ENCODE measurements at places on chromosomes 7 and 10. TPM values are rescaled to one million over a fixed set of nuclear protein-coding genes. Genes with fewer than 3 reads are reported as not detected.

GRCh38 chr10:71134732-71135211, 77.6 kb upstream of the UNC5B start:
- DNase-seq = no peak
- H3K4me1 ChIP-seq = peaks cover 11% of the 10 kb centered on the region
- no peak overlapping the region for H3K27ac ChIP-seq
- H3K36me3 ChIP-seq = peaks cover 6% of the 10 kb centered on the region

DNA sequence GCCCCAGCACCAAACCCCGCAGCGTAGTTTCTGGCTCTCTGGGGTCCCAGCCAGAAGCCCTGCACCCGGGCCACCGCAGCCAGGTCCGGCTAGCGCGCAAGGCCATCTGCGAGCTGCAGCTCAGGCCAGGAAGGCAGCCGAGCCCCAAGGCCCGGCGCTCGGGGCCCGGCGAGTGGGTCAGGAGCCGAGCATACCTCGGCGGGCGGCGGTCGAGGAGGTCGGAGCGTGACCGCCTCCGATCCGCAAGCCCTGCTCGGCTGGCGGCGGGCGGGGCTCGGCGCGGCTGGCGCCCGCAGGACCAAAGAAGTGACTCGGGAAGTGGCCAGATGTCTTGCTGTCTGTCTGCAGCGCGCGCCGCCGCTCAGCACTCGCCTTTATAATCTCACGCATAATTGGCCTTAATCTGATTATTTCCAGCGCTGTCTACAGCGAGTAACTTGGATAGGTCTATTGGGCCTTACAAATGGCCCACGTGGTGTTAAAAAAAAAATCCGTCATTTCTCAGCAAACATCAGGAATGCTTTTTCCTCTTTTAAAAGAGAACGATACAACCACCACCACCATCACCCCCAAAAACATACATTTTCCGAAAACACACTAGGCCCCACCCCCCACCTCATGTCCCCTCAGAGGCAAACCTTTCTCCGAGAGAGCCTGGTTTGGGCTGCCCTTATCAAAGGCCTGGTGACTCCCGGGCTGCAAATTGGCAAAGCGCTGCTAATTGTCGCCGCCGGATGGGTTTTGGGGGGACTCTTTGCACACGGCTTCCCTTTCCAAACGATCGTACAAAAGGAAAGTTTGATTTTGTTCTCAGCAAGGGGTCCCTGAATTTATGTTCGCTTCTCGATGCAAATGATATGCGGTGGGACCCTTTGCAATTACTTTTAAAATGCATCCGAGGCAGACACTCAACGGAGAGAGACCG, at the start of gene DRGX:
TSS of gene DRGX (minus strand) at position 349 of the 925 bp plus-strand sequence. CDS start 649 bp downstream, outside the sequence.
- H3K4me1 ChIP-seq = peaks cover 40% of the 10 kb centered on the region
- H3K27ac ChIP-seq = peak within 1 kb of the TSS; percentile 94
- peak within 1 kb of the TSS; percentile 86 for H3K4me3 ChIP-seq
- DNase-seq = peak; percentile 63
- peaks cover 24% of the 10 kb centered on the region for H3K27me3 ChIP-seq
- H3K36me3 ChIP-seq = peaks cover 24% of the 10 kb centered on the region

- H3K27ac ChIP-seq = no peak overlapping the region
- DNase-seq = no peak
- peaks cover 2% of the 10 kb centered on the region for H3K4me1 ChIP-seq
- no peak overlapping the region for H3K4me3 ChIP-seq
- H3K27me3 ChIP-seq = peaks cover 8% of the 10 kb centered on the region
- H3K36me3 ChIP-seq = no peaks in the 10 kb centered on the region
These were observed 143.5 kb upstream of the UNC5B start for GRCh38 chr10:71068861-71069271.

GRCh38 chr7:117683430-117684175, 189.6 kb downstream of the CTTNBP2 start:
- H3K4me3 ChIP-seq = no peak overlapping the region
- H3K27ac ChIP-seq = no peak overlapping the region
- H3K4me1 ChIP-seq = peaks cover 3% of the 10 kb centered on the region
- H3K27me3 ChIP-seq = peaks cover 4% of the 10 kb centered on the region

DNA sequence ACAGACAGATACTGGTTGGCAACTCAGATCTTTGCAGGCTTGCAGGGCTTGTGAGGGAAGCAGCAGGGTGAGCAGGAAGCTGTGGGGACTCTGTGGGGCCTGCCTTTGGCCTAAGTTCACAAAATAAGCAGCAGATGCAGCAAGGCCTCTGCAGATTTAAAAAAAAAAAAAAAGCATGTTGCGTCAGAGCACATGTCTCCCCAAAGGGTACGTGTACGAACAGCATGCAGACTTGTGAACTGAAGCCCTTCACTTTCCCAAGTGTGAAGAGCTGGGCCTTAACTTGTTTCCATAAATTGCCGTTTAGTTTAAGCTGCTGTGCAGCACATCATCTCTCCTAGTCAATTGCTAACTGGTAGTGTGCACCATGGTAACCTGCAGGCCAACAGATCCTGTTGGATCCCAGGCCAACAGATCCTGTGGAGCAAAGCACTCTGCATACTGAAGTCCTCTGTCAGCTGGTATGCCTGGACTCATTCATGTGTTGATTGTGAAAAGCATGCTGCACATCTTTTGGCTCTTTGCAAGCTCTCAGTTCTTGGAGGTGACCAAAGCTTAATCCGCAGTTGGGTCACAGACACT, 10.8 kb upstream of the XPNPEP1 start:
- H3K4me3 ChIP-seq = no peak overlapping the region
- H3K36me3 ChIP-seq = no peaks in the 10 kb centered on the region
- no peaks in the 10 kb centered on the region for H3K4me1 ChIP-seq
- DNase-seq = no peak
- H3K27me3 ChIP-seq = no peaks in the 10 kb centered on the region

- peaks cover 14% of the 10 kb centered on the region for H3K4me1 ChIP-seq
- DNase-seq = no peak
- peaks cover 6% of the 10 kb centered on the region for H3K27me3 ChIP-seq
- peak overlapping the region; percentile 68 for H3K27ac ChIP-seq
These were observed 787.0 kb upstream of the C7orf33 start for GRCh38 chr7:147803606-147804005.

DNA sequence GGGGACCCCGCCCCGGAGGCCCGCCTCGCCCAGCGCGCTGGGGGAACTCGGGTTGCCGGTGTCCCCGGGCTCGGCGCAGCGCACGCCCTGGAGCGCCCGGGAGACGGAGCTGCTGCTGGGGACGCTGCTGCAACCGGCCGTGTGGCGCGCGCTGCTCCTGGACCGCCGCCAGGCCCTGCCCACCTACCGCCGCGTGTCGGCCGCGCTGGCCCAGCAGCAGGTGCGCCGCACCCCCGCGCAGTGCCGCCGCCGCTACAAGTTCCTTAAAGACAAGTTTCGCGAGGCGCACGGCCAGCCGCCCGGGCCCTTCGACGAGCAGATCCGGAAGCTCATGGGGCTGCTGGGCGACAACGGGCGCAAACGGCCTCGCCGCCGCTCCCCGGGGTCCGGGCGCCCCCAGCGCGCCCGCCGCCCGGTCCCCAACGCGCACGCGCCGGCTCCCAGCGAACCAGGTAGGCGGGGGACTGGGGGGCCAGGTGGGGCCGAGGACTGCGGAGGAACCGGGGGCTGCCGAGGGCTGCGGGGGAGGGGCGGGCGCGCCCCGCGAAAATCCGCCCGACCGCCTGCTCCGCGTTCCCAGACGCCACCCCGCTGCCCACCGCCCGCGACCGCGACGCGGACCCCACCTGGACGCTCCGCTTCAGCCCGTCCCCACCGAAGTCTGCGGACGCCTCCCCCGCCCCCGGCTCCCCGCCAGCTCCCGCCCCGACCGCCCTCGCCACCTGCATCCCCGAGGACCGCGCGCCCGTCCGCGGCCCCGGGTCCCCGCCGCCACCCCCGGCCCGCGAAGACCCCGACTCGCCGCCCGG, 574 bp downstream of the UTF1 start:
- peak; percentile 53 for DNase-seq
- H3K36me3 ChIP-seq = no peaks in the 10 kb centered on the region
- H3K4me3 ChIP-seq = no peak overlapping the region
- peaks cover 2% of the 10 kb centered on the region for H3K4me1 ChIP-seq

- no peak overlapping the region for H3K27ac ChIP-seq
- H3K36me3 ChIP-seq = no peaks in the 10 kb centered on the region
- H3K27me3 ChIP-seq = peaks cover 4% of the 10 kb centered on the region
- DNase-seq = no peak
These were observed 173.4 kb downstream of the ZMYND11 start for GRCh38 chr10:308572-309085.

GRCh38 chr10:126392469-126392868, 4.2 kb upstream of the ADAM12 start:
- peaks cover 8% of the 10 kb centered on the region for H3K27me3 ChIP-seq
- peaks cover 14% of the 10 kb centered on the region for H3K4me1 ChIP-seq
- H3K27ac ChIP-seq = no peak overlapping the region
- peaks cover 17% of the 10 kb centered on the region for H3K36me3 ChIP-seq
- no peak for DNase-seq

DNA sequence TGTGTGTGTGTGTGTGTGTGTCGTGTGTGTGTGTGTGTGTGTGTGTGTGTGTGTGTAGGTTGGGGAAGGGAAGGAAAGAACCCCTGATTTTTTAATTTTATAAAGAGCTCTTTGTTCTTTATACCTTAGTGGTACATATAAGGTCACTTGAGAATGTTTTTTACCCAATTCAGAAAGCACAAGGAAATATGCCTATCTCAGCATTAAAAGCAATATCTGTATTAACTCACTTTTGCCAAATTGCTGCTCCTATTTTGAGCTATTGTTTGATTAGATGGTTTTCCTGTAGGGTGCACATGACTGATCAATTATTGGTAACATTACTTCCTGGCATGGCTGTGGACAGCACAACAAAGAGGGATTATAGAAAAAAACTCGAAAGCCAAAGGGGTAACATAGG, 60.5 kb downstream of the SEMA3D start:
- DNase-seq = no peak
- H3K4me3 ChIP-seq = no peak overlapping the region
- peaks cover 3% of the 10 kb centered on the region for H3K4me1 ChIP-seq
- no peaks in the 10 kb centered on the region for H3K36me3 ChIP-seq
- no peak overlapping the region for H3K27ac ChIP-seq

GRCh38 chr7:30971440-30971839, 7.7 kb downstream of the GHRHR start:
- no peak for DNase-seq
- peaks cover 13% of the 10 kb centered on the region for H3K4me1 ChIP-seq
- peaks cover 4% of the 10 kb centered on the region for H3K36me3 ChIP-seq
- H3K4me3 ChIP-seq = peak overlapping the region; percentile 0

GRCh38 chr10:73655257-73655989, 406 bp downstream of the SYNPO2L start:
- no peaks in the 10 kb centered on the region for H3K36me3 ChIP-seq
- no peak overlapping the region for H3K4me3 ChIP-seq
- peak overlapping the region; percentile 29 for H3K27ac ChIP-seq
- H3K4me1 ChIP-seq = peaks cover 21% of the 10 kb centered on the region
- no peak for DNase-seq

DNA sequence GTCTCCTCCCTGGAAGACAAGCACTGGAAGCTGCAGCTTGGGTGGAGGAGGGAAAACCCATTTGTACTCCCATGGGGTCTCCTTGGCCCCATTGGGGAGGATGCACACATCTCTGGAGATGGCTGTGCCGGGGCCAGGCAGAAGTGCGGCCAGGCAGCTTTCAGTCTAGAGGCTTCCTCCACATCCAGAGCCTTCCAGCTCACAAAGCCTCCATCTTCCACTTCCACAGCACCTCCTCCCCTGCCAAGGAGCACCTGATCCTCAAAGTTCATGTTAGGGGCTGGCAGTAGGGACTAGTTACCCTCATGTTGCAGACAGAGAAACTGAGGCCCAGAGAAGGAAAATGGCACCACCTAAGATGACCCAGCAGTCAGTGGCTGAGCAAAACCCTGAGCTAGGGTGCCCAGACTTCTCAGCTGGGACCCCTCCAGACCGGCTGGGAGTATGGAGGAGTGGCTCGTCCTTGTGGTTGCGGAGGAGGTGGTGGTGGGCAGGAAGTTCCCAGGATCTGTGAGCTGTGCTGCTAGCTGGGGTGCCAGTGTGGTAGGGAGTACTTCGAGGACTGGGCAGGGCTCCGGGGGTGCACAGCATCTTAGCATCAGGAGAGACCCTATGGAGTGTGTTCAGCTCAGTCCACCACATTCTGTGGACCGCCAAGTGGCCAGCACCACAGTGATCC, 44.2 kb downstream of the ADCYAP1R1 start:
- no peaks in the 10 kb centered on the region for H3K4me1 ChIP-seq
- peaks cover 1% of the 10 kb centered on the region for H3K27me3 ChIP-seq
- H3K36me3 ChIP-seq = no peaks in the 10 kb centered on the region

DNA sequence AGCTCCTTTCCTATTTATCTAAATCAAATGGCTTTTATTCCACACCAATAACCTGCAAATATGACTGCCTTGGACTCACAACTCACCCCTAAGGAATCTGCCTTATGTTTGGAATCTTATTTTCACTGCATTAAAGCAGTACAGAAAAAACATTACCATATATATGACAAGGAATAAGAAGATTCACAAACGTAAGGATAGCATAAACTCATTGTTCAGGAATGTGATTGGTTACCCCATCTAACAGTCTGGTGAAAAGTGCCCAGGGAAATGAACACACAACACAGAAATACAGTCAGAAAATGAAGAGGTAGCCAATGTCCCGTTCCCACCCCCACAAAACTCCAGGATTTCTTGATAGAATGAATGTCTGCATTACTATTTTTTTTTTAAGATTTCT, 2.0 kb downstream of the PPP3CB start:
- H3K4me3 ChIP-seq = peak overlapping the region; percentile 72
- H3K36me3 ChIP-seq = no peaks in the 10 kb centered on the region
- H3K27me3 ChIP-seq = no peaks in the 10 kb centered on the region
- peak overlapping the region; percentile 2 for H3K27ac ChIP-seq

DNA sequence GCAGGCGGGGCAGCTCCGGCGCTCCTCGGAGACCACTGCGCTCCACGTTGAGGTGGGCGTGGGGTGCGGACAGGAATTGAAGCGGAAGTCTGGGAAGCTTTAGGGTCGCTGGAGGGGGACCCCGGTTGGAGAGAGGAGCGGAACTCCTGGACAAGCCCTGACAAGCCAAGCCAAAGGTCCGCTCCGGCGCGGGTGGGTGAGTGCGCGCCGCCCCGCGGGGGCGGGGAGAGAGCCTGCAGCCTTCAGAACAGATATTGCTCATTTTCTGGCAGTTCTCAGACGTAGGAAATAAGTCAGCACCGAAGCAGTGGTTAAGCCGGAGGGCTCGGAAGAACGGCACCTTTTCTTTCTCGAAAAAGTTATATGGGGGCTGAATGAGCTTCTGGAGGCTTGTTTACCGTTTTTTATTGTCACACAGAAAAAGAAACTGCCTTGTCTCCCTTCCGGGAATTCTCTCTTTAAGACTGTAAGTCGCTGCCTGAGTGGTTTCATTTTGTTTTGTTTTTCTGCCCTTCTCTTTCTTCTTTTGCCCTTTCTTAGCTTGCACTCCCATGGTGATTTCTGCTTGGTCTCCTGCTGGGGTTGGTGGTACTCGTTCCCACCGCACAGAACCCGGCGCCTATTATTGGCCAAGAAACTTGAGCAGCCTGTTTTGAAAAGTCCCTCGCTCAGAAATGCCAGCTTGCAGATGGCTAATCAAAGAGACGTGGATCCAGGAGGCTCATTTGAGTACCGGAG, 732 bp downstream of the FAS start:
- peaks cover 8% of the 10 kb centered on the region for H3K36me3 ChIP-seq
- H3K27ac ChIP-seq = no peak overlapping the region
- H3K4me3 ChIP-seq = peak overlapping the region; percentile 92

The IRF5 gene
- total RNA-seq = not detected

The HABP2 gene
- not detected for total RNA-seq

The PRF1 gene
- 2.6 TPM for total RNA-seq

The CDHR1 gene
- 6.1 TPM for total RNA-seq

The AP3M1 gene
- 63.4 TPM for total RNA-seq

The SSC4D gene
- total RNA-seq = 6.1 TPM

Data from glutamatergic neuron (in vitro differentiated cells).